ENCODE measurements at places on chromosomes 4 and X.

DNA sequence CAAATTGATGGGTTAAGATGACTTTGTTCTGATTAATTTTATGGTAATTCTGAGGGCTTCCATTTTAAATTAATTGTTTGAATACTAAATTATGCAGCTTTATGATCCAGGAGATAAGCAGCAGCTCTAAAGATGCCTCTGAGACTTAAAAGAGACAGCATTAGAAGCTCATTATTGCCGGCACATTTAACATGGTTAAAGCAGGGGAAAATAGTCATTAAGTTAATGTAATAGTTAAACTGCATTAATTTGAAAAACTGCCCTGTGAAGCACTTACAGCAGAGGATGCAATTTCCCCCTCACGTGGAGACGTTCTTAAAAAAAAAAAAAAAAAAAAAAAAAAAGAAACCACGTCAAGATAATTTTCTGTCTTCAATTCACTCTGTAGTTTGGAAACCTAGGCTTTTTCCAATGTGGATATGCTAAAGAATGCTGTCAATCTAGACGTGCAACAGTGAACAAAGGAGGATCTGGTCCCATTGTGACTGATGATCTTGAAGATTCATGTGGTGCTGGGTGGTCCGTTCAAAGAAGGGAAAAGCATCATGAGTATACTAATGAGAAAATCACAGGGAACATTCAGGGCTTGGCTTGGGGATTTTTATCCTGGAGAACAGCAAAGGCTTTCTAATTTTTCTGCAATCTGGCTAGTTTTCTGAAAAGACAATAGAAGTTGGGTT is 440.6 kb upstream of the HS3ST1 start:
- DNase-seq: no peak

DNA sequence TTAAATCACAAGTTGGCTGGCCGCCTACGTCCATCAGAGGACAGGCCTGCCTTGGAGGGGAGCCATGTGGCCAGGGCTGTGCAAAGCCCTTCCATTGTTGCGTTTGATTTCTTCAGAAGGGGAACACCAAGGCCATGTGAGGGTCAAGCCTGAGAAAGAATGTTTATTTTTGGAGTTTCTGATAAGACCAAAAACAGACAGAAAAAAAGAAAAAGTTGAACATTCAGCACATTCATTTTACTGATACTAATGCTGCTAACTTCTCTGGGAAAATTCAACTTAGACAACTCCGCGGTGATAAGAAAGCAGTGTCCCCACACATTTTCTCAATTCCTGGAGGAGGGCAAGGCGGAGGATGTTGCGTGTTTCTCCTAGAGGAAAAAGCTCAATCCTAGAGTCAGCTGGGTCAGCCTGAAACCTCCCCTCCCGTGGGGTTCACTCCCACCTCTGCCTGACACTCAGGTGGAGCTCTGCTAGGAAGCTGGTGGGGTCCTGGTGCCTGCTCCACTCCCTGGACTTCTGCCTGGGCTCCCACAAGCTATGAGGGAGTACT is 63.5 kb downstream of the ANAPC4 start:
- DNase-seq: no peak

DNA sequence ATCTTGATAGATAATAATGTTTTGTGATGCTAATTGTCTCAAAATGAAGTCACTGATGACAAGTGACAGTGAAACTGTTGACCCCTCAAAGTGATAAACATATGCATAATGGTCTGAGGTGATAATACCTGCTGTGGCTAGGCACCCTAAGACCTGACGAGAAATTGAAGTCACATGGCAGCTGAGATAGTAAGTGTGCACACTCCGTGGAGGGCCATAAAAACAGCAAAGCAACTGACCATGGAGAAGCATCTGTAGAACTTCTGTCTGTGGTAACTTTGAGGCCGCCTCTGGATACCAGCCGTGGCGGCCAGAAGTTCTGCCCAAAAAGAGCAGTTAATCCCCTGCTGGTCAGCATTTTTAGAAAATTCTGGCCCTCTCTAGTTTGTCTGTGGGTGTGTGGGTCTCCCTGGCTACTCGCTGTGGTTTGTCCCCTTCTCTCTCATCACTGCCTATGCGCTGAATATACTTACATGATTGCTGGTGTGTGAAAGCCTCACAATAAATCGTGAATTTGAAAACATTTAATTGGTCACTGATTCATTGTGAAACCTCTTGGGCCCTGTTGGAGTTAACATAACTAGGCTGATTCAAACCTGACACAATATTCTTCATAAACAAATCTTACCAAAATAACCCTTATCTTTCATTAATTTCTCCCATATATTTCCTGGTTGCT is 50.6 kb downstream of the CCDC149 start:
- no peak for DNase-seq

GRCh38 chr4:11565899-11566298 is 137.2 kb upstream of the HS3ST1 start:
- no peak for DNase-seq

GRCh38 chrX:140190441-140191108 is 225.3 kb upstream of the CXorf66 start:
- DNase-seq: no peak

DNA sequence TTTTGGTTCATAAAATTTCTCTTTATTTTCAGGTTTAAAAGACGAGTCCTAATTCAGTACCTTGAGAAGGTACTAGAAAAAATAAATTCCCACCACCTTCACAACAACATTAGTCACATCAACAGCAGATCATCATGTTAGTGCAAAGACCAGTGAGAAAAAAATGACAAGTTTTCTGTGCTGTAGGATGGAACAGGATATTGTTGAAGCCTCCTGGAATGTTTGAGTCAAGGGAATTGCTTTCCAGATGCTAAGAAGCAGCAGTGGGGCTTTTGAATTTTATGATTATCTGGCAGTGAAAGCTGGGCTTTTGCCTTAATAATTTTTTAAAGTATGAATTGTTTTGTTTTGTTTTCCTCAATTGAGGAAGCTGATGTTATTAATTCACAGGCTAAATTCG is 61.0 kb downstream of the INTS6L start:
- no peak for DNase-seq

- no peak for DNase-seq
Observed at GRCh38 chr4:93719552-93719951, 109.0 kb upstream of the ATOH1 start.

DNA sequence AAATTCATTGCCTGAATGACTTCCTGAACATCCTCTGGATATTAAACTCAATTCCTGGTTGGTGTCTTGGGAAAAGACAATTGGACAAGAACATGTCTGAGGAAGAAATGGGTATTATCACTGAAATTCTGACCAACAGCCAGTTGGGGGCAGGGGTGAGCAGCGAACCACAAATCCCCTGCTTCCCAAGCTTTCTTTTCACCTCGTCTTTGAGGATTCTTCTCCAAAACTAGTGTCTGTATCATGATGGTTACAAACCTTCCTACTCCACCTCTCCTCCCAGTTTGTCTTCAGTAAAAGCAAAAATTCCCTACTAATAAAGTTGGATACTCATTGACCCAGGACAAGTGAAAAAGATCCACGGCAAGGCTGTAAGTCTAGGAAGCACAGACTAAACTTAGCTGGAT is 48.3 kb upstream of the WDR1 start:
- no peak for DNase-seq

- DNase-seq: no peak
Observed at GRCh38 chrX:143461606-143462005, 55.7 kb downstream of the SPANXN3 start.

DNA sequence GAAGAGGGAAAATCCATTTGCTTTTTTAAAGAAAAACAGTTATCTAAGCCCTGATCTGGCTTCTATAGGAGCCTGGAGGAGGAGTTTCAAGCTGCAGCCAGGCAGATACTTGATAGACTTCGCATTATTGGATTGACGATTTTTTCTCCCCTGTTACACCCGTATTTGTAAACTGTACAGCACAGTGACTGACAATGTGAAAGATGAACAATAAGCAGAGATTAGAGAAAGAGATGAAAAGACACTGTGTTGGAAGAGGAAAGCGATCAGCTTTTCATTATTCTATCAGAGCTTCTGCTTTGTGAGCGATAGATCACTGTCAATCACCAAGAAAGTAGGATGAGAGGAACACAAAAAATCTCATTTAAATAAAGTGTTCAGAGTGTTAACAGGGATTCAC is 639.2 kb downstream of the TLL1 start:
- DNase-seq: no peak

DNA sequence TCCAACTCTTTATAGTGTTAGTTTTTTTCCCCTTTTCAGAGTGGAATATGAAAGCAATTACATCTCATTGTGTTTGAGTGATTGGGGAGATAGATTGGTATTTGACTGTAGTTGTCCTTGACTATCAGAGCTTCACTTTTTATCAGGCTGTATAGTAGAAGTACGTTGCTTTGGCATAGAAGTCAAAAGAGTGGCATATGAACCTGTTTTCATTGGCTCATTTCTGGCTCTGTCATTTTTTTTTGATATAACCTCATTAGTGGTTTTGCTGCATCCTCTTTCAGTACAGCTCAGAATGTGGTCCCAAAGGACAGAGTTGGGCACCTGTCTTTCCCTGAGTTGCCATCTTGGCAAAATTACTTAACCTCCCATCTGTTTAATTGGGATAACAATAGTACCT is 1.4 kb downstream of the TMA16 start:
- no peak for DNase-seq

DNA sequence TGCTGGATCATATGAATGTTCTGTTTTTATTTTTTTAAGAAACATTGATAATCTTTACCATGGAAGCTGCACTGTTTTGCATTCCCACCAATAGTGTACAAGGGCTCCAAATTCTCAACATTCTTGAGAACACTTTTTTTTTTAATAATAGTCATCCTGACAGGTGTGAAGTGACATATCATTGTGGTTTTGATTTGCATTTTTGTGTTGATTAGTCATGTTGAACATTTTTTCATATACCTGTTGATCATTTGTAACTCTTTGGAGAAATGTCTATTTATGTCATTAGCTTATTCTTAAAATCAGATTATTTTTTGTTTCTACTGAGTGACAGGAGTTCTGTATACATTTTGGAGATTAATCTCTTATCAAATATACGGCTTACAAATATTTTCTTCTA is 408.5 kb downstream of the GLUD2 start:
- no peak for DNase-seq

DNA sequence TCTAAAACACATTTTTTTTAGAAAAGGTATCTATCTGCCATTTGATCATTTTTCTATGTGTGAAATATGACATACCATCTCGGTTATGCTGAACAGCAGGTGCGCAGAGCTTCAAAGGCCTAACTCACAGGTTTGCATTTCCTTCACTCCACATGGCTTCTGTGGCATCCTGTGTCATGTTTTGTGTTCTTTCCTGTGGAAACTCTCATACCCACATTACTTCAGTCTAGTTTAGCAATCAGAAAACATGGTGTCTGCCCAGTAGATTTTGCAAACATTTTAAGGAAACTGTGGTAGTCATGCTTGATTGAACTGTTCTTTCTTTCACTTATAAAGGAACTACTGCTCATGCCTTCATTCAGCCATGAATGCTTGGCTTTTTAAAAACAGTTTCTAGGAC is 11.3 kb upstream of the ARAP2 start:
- no peak for DNase-seq

DNA sequence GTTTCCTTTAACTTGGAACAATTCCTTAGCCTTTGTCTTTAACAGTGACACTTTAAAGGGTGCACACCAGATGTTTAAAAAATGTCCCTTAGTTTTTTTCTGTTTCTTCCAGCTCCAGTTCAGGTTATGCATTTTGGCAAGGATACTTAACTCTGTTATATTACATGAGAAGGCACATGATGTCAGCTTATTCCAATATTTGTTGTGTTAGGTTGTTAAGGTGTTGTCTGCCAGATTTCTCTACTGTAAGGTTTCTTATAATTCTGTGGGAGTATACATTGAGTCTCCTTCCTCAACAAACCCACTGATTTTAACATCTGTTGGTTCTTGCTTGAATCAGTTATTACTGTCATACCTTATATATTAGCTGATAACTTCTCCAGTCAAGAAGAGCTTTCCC is 33.3 kb downstream of the REST start:
- DNase-seq: no peak

DNA sequence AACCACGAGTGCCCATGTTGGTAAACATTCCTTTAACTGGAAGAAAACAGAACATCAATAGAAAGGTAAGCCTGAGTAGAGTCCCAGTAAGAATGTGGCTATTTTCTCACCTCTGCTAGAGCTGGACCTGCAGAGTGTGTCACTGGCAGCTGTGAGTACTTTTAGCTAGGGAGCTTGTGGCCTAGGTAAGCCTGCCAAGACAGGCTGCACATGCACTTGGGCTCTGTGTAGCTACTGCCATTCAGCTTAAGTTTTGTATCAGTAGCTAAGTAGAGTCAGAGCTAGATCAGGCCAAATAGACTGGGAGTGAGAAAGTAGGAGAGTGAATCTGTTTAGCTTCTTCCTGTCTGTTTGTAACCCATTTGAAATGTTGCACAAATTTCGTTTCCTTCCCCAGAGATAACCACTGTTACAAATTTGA is 35.3 kb downstream of the RBPJ start:
- DNase-seq: no peak

DNA sequence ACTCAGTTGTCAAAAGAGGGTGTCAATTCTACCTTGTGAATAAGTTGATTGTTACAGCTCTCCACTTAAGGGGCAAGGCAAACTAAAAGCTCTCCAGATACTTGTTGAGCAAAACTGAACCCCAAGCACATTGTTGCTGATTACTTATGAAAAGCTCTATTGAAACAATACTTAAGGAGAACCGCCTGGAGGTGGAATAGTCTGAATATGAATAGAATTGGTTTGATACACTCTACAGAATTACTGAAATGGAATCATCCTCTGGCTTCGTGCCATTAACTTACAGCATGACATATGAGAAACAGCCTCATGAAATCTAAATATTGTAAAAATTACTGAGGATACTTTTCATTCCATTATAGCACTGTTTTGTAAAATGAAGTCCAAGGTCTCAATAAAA is 127.0 kb upstream of the SH3RF1 start:
- no peak for DNase-seq

DNA sequence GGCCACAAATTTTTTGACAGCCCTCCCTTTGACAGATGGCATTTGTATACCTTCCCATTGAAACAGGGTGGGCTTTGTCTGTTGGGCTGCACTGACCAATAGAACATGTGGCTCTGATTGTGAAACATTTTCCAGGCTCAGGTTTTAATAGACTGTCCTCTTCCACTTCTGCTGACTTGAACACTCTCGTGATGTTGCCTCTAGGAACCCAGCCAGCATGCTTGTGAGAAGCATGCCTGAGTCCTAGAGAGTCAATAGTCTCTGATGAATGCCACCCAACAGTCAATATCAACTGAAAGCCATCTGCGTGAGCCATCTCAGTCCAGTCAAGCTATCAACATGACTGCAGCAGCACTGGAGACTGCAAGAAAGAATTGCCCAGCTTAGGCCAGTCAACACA is 290.0 kb downstream of the SLC7A11 start:
- no peak for DNase-seq

DNA sequence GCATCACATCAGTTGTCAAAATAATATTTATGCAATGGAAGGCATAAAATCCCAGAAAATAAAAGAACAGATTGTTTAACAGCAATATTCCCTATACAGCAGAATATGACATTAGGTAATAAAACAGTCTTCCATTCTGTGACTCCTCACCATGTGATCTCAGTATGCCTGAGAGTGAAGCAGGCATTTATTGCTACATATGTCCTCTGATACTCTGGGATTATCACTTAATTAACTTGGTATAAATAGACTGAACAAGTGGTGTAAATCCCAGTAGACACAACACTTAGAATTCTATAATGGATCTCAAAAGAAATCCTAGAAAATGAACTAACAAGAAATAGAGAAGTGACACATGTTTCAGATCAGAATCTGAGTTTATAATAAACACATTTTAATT is 841.3 kb downstream of the PDHA2 start:
- DNase-seq: no peak

GRCh38 chr4:71222661-71223060 is 116.2 kb upstream of the SLC4A4 start:
- DNase-seq: no peak

GRCh38 chr4:184317234-184317918 is 99.7 kb upstream of the ENPP6 start:
- DNase-seq: no peak
